Hypothalamus (tissue), 51 donors: ENCODE measurements at places on chromosomes 7 and 10.

- DNase-seq = no peak
These were observed 837.7 kb upstream of the AUTS2 start for GRCh38 chr7:68760556-68760955.

GRCh38 chr10:123848564-123849457, 42.8 kb downstream of the CPXM2 start:
- DNase-seq = no peak

DNA sequence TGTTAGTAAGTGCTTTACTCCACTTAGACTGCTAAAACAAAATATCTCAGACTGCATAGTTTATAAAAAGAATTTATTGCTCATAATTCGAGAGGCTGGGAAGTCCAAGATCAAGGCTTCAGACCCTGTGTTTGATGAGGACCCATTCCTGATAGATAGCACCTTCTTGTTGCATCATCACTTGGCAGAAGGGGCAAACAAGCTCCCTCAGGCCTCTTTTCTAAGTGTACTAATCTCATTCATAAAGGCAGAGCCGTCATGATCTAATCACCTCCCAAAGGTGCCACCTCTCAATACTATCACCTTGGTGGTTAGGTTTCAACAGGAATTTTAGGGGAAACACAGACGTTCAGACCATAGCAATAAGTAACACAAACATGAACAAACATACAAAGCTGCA, 55.4 kb downstream of the CRPPA start:
- no peak for DNase-seq

DNA sequence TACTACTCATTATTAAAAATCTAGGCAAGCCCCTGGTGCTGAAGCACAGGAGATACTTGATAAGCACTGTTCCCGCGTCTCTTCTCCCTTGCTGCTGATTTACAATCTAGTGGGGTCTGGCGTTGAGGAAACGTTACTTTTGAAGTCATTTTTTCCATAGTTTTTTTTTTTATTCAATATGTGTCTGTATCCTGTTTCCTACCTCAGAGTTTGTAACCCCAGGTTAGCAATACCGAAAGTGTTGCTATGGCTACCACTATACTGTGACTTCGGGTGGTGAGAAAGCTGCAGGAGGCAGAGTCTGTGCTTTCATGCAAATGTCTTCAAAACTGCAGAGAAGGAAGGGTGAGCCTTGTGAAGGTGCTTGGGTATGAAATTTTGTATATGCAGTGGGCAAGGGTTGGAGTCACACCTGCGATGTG, 458.8 kb upstream of the GHITM start:
- no peak for DNase-seq

DNA sequence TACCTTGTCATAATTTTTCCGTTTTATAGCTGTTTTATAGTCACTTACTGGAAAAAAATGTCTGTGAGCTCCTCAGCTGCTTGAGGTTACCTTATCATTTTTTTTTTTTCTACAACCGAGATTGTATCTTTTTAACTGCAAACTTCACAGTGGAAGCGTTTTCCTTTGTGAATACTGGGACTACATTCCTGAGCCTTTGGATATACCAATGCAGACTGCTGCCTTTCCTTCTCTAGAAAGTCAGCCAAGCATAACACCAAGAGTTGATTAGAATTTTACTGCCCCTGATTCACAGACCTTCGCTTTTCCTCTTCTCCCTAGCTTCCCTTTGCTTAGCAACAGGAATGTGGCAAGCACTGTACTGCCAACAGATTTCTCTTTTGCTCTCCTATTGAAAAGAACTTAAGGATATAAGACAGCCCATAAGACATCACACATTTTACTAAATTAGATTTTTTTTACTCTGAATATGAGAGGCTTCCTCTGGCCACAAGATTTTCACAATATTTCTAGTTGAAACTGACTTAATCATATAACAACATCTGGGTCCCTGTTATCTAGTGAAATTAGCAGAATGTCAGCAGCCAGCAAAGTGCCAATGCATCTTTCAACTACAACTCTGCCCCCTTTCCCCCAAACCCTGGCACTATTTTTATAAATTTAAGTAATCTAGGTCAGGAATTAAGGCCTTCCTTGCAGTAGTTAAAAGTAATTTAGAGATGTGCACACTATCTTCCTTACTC, 170.6 kb downstream of the PRKG1 start:
- no peak for DNase-seq

GRCh38 chr7:152120210-152120609, 94.7 kb downstream of the GALNT11 start:
- no peak for DNase-seq

- DNase-seq = no peak
These were observed 363.7 kb downstream of the DPP6 start for GRCh38 chr7:154415709-154416399.

DNA sequence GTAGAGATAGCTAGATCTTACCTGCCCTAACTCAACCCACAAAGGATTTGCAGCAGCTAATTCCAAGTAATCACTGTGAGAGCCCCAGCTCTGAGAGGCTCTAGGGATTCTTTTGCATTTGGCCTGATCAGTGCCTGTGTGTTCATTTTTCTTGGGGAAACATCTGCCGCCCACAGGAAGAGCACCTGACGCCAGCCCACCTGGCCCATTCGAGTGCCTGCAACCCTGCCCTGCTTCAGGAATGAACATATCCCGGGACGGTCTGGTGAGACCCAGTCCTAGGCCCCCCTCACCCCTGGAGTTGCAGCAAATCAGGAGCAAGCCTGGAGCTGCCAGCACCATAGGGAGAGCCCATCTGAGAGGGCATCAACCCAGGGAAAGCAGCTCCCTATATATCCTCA, 38.8 kb downstream of the GSDME start:
- DNase-seq = no peak

DNA sequence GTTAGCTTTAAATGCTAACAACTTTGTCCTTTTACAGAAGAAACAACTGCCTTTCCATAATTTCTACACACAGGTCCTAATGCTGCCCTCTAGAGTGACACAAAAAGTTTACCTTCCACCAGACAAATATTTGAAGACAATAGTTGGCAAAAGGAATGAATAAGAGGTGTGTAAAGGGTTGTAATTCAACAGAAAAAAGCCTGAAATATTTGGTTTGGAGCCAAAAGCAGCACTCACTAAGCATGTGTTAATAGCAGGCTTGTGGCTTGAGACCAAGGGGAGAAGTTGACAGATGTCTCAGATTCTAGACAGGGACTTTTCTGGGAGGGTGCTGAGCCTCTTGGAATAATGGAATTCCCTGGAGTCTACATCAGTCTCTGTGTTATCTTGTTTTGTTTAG, 156.2 kb upstream of the GALNT17 start:
- DNase-seq = no peak

- DNase-seq = no peak
These were observed 9.4 kb downstream of the PIP4K2A start for GRCh38 chr10:22704942-22705341.

GRCh38 chr10:132574288-132574687, 36.7 kb downstream of the INPP5A start:
- no peak for DNase-seq

DNA sequence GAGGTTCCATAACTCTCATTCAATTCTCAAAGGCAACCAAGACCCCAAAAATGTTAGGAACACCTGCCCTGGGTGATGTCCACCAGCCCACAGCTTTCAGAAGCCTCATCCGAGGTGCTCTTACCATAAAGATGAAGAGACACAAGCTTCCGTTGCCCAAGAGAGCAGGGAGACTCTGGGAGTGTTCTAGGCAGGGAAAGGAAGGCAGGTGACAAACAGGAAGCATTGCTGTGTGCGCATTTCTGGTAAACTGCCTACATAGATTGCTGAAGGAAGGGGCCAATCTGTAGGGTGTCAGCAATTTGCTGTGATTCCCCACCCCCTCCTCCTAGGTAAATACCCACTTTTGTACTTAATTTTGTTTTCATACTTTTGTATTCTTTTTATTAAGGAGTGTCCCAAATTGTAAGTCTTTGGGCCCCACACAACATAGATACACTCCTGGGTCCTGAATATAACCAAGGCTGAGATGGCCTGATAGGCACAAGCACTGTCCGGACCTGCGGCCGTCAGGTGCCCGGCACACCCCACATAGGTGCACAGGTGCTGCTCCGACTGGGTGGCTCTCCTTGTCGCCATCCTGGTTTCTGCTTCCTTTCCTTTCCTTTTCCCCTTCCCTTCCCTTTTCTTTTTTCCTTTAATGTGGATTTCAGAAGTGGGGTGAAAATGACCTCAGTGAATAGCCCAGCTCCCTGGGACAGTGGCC, 51.4 kb upstream of the SMNDC1 start:
- DNase-seq = no peak

- no peak for DNase-seq
These were observed at the start of gene GATA3 for GRCh38 chr10:8054494-8055407. TSS of gene GATA3 (plus strand) at chr10:8054688. CDS start at chr10:8055656, 968 bp downstream.

DNA sequence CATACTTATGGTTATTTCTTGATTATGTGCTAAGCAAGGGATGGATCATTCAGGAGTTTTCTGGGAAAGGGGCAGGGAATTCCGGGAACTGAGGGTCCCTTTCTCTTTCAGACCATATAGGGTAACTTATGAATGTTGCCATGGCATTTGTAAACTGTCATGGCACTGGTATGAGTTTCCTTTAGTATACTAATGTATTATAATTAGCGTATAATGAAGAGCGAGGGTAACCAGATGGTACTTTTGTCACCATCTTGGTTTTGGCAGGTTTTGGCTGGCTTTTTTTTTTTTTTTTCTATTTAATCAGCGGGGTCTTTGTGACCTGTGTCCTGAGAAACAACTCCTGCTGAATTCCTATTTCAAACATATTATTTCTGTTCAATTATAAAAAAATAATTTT, 237.6 kb upstream of the PTER start:
- DNase-seq = no peak

- no peak for DNase-seq
These were observed 24.6 kb upstream of the EIF4H start for GRCh38 chr7:74149603-74150002.

DNA sequence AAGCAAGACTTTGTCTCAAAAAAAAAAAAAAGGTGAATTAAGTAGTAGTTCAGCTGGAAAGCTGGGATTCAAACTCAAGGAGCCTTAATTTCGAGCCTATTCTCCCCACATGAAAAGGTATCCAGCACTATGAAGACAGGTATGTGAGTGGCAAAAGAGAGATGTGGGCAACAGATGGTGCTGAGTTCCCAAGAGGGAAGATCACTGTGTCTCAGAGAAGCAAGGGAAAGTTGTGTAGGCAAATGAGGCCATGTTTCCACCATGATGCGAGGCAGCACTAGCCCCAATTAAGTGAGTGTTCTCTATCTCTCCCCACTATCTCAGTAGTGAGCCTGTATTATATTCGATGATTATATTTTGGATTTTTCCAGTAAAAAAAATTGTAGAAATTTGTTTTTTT, 19.8 kb upstream of the ST7 start:
- no peak for DNase-seq

- no peak for DNase-seq
These were observed 68.1 kb downstream of the HBP1 start for GRCh38 chr7:107236862-107237261.

- DNase-seq = peak; percentile 31
These were observed 69.3 kb downstream of the AP3M1 start for GRCh38 chr10:74081192-74081803.

GRCh38 chr7:92987538-92987937, 130.2 kb downstream of the SAMD9 start:
- no peak for DNase-seq

DNA sequence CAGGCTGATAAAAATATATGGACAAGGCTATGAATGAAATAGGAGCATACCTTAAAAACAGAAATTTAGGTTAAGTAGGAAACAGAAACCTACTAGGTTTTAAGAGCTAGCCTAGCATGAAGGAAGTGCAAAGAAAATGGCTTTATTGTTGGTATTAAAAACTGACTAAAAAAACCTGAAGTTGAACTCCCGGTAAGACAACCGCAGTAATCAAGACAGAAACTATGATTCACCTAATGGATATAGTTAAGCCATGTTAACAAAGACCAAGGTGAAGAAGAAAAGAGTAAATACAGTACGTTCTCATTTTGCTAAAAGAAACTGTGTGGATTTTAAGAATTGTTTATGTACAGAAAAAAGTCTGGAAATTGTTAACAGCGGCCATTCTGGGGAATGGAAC, 2.5 kb downstream of the RTKN2 start:
- no peak for DNase-seq

DNA sequence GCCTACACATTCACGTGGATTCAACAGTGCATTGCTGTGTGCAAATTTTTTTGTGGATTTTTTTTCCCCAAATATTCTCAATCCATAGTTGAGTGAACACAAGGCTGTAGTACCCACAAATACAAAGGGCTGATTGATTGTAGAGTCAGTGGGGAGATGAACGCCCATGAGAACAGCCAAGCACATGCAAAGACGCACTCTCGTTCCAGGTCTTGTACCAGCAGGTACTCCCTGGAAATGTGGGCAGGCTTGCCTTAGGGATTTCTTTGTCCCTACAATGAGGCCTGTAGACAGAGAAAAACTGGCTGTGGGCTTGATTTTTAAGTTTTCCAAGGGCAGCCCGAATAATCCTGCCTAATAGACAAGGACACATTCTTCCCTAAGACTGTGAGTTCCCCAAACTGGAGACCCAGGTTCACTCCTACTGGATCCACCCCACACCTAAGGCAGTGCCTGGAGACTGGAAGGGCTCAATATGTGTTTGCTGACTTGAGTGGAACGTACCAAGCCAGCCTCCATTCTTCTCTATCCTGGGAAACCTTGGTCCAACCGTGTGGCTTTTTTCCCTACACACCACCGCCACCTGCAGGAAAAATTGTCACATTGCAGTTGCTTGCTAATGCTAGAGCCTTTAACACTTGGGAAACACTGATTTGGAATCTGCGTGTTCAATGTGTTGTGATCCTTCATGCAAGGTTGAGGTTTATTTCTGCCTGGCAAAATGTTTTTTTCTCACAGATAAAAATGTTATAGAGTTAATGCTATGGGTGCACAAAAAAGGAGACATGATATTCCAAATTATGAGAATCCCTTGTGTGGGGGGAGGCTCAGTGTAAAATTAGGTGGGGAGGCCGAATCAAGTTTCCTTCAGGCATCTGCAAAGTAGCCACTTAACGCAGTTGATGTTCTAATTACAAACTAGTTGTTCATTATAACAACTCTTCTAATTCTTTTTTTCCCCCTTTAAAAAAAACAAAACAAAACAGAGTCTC, 49.3 kb downstream of the PPP1R17 start:
- peak; percentile 62 for DNase-seq

DNA sequence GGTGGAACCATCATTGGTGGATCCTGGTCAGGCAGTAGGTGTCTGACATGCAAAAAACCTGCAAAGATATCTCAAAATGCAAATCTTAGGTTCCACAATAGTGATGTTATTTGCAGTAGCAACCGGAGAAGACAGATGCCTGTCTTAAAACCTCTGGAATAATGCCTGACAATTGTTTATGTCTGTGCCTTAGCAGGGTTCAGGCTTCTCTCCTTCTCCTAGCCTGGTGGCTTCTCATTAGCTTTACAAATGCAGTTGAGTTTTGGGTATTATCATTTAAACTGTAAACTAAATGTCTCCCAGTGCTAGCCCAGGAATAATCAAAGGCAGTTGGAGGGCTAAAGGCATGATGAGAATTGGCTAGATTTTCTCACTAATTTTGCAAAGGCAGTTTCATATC, 146.3 kb upstream of the NRG3 start:
- DNase-seq = no peak

DNA sequence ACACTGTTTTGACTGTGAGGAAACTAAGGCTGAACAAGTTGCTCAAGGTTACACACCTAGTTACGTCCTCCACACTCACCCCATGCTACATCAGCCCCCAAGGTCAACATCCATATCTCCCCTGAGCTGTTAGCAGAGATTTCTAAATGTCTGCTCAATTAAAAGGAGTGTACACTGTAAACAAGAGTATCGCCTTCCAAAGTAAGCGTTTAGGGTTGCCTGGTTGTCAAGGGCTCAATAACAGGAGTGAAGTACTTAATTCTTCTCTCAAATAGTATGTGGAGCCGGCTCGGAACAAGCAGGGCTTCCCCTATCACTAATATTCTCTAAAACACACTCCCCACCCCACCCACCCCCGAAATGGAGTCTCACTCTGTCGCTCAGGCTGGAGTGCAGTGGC, 412.8 kb upstream of the GALNT17 start:
- DNase-seq = no peak
